ENCODE measurements at places on chromosomes 16 and 17. TPM values are rescaled to one million over a fixed set of nuclear protein-coding genes. Genes with fewer than 3 reads are reported as not detected.

COG7 gene
- 21.9 TPM for polyA plus RNA-seq

DNA sequence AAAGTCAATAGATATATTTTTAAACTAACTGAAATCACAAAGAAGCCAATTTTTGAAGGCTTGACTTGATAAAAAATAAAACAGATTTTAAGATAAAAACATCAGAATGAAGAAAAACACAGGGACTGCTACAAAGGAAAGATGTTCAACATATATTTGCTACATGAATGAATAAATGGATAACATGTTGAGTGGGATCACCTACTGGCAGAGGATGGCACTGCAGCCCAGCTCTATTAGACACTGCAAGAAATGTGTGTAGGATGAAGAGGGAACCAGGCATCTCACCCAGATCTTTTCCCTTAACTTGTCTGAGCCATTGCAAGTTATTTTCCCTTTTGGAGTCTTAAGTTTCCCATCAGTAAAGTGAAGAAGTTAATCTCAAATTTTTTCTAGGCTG lies 4.2 kb downstream of the AIPL1 start:
- no peak for DNase-seq

DNA sequence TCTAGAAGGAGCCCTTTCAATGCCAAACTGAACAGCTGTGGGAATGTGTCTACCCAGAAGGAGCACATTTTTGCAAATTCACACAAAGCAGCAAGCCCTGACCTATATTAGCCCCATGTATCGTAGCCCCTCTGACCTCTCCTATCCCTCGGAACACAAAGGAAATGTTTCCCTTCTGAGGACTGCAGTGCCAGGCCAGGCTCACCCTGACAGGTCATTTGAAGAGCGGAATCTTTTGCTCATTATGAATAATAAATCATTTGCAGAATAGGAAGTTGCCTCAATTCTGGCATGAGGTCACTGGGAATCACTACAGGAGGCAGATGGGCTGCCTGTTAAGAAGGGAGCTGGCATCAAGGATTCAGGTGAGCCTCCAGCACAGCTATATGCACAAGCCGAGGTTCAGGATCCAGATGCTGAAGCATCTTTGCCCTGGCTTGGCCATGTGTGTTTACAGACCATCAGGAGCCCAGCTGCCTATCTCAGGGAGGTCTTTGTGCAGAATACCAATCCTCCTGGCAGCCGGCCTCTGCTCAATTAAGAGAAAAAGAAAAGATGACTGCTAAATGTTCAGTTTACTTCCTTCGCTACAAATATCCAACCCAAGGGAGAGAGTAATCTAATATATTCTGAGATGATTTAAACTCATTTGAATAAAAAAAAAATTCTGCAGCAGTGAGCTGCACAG lies 119.4 kb downstream of the USP31 start:
- no peak for DNase-seq

- DNase-seq, result no peak
These were observed 37.5 kb downstream of the ADCY7 start for GRCh38 chr16:50303605-50304466.

DNA sequence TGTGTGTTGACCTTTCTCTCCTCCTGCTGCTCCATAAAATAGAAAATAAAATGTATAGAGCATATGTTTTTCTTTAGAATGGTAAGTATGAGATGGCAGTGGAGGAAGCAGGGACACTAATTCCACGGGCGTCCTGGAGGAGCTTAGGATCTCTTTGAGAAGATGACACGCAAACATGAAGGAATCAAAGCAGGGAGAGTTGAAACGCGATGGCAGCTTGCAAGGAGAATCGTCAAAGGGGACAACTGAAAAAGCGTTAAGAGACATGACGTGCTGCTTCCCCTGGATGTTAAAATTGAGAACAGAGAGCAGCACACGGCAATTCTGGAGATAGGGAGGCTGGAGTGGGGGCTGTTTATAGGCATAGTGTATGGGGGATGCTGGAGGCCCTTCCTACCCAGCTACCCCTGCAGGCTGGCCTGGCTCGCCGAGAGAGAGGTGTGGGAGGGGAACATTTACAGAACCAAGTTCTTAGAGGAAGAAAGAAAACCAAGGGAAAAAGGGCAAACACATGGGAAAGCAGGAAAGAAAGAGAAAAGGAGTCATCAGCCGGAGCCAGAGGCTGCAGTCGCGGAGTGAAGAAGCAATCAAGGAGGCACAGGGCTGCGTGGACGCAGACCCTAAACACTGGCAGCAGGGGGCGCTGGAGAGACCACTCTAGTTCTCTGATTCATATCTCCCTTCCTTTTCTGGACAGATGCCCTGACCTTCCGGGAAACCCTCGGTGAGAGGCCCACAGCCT lies 55.8 kb downstream of the MYH13 start:
- DNase-seq, result no peak

DNA sequence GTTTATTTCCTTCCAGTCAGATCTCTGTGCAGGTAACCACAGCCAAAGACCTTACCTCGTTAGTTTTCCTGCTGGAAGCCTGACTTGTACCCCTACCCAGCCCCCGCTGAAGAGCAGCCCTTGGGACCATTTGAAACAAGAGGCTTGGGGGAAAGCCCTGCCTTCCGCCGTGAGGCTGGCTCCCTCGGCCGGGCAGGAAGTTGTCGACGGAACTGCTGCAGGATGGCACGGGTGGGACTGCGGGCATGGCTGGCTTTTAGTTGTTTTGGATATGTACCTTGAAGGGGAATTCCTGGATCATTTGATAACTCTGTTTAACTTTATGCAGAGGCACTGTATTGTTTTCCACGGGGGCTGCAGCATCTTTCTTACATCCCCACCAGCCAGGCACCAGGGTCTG lies 49.0 kb upstream of the ENDOV start:
- DNase-seq, result no peak

All from left renal pelvis (tissue), 4 donors.